ENCODE measurements at places on chromosomes 2 and 18. TPM values are rescaled to one million over a fixed set of nuclear protein-coding genes. Genes with fewer than 3 reads are reported as not detected.

The ATP9B gene
- 87.6 TPM for total RNA-seq

The IL36B gene
- not detected for total RNA-seq

The ELMOD3 gene
- total RNA-seq, result 18.6 TPM

The LONRF2 gene
- total RNA-seq, result 188 TPM

The ANKRD62 gene
- 0.18 TPM for total RNA-seq

The LINC00305 gene
- not detected for total RNA-seq

The PREPL gene
- total RNA-seq, result 40.9 TPM

The CSRNP3 gene
- 2.6 TPM for total RNA-seq

The NAGK gene
- total RNA-seq, result 69.0 TPM

The PRKAG3 gene
- not detected for total RNA-seq

The MREG gene
- 2.9 TPM for total RNA-seq

DNA sequence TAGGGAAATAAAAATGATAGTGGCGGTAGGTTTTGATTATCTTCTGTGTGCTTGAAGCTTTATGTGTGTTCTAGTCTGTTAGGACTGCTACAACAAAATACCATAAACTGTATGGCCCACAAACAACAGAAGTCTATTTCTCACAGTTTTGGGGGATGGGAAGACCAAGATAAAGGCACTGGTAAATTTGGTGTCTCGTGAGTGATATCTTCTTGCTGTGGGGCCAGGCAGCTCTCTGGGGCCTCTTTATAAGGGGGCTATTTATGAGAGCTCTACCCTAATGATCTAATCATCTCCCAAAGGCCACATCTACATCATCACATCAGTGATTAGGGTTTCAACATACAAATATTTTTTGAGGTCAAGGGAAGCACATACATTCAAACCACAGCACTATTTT, 86.8 kb upstream of the SPHKAP start:
- DNase-seq, result no peak

- DNase-seq, result peak; percentile 20
These were observed 84.8 kb downstream of the VRK2 start for GRCh38 chr2:58131191-58132011.

DNA sequence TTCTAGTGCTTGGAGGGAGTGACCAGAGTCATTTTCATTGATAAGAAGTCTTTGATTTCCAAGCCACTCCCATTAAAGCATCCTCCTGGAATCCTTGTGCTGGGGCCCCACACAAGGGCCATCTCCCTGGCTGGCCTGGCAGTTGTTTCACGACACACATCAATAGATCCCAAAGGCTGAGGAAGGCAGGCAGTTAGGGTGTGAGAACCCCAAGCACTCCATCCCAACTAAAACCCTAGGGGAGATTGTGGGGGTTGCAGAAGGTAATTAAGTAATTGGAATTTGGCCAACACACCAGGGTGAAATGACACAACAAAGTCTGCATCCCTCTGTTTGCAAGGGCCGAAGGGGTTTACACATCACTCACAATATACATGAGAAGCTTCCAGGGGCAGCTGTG, 578.1 kb upstream of the SYT4 start:
- no peak for DNase-seq

GRCh38 chr2:128317181-128317898, 1.3 kb downstream of the HS6ST1 start:
- DNase-seq, result no peak

DNA sequence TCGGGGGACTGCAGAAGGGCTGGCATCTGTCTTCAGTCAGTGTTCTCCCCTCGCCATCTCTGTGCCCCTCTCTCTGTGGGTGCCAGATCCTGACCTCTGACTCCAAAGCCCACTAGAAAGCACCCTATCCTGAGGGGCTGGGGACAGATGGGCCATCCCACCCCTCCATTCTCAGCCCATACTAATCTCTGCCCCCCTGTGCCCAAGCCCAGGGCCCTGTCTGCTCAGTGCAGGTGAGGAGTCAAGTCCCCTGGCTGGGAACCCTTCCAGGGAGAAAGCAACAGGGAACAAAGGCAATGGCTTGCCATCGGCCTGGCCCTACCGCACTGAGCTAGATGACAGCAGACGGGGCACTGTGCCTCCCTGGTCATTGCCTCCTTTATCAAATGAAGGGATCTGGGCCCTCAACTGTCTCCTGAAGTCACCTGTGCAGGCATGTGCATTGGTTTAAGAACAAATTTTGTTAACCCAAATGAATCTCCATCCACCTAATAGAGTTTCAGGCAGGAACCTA, 42.7 kb upstream of the ID2 start:
- no peak for DNase-seq

- DNase-seq, result no peak
These were observed 196.8 kb upstream of the CYRIA start for GRCh38 chr2:16862471-16862870.

GRCh38 chr2:96099861-96100798, 16.2 kb downstream of the ADRA2B start:
- DNase-seq, result peak; percentile 8

GRCh38 chr18:44526705-44527415, 153.8 kb upstream of the SETBP1 start:
- DNase-seq, result no peak

- no peak for DNase-seq
These were observed 53.7 kb downstream of the EHD3 start for GRCh38 chr2:31287654-31288053.

GRCh38 chr2:57842531-57842930, 204.1 kb upstream of the VRK2 start:
- DNase-seq, result no peak

GRCh38 chr2:17302281-17302680, 216.0 kb downstream of the RAD51AP2 start:
- DNase-seq, result no peak

GRCh38 chr2:39567507-39567906, 98.2 kb upstream of the TMEM178A start:
- no peak for DNase-seq

- no peak for DNase-seq
These were observed 468.1 kb upstream of the MYT1L start for GRCh38 chr2:2799151-2799697.

DNA sequence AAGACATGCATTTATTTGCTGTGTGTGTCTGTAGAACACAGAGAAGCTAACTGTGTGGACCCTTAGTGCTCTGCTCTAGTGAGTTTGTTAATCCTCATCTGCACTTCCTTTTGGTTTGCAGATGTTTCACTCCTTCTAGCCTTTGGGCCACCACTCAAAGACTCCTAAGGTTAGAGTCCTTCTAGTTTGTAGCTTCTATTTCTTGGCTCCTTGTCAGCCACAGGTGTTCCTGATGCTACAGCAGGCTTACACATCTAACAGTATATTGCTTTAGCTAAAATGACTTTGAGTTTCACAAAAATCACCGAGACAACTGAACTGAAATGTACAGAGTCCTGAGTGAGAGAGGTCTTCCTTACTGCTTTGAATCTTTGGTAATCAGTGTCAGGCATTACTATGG, 551.4 kb downstream of the NRXN1 start:
- no peak for DNase-seq

- DNase-seq, result no peak
These were observed 20.9 kb downstream of the LOXHD1 start for GRCh38 chr18:46636040-46636630.

DNA sequence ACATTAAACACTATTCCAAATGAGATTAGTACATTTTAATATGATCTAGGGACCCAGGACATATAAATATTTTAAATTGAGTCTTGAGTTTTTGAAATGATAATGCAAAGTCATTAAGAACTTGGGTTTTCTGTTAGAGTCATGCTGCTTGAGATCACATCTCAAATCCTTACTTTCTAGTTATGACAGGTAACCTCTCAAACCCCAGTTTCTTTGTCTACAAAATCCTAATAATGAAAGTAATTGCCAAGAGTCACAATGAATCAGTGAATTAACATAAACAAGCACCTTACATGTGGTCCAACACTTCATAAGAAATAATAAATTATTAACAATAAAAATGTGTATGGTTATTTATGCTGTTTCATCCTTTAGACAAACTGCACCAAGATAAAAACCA, 607.6 kb downstream of the LRP1B start:
- no peak for DNase-seq

DNA sequence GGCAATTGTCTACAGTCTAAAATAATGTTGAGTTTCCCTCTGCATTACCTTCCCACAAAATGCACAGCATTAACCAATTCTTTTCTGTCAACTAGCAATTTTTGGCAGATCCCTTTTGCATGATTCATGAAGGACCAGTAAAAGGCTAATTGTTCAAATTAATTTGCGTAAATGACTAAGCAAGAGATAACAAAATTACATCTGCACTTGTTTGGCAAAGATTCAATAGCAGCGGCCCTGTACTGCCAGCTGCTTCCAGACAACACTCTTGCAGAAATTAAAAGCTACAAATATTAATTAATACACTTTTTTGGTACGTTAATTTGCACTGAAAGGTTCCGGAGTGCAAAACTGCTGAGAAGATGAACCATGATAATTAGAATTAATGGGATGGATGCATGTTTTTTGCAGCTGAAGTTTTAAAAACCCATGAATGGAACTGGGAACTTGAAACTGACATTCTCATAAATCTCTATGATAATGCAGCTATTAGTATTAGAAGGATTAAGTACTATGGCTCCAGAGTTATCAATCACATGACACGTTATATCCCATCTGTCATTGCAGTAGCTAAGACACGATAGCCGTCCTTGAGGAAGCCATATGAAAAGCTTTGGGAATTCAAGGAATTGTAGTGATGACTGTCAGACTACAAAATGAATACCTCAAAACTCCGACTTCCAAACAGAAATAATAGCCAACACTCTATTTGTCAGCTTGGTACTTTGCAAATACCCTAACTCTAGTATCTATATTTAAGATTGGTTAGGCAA, 1268.3 kb upstream of the ACVR2A start:
- no peak for DNase-seq

DNA sequence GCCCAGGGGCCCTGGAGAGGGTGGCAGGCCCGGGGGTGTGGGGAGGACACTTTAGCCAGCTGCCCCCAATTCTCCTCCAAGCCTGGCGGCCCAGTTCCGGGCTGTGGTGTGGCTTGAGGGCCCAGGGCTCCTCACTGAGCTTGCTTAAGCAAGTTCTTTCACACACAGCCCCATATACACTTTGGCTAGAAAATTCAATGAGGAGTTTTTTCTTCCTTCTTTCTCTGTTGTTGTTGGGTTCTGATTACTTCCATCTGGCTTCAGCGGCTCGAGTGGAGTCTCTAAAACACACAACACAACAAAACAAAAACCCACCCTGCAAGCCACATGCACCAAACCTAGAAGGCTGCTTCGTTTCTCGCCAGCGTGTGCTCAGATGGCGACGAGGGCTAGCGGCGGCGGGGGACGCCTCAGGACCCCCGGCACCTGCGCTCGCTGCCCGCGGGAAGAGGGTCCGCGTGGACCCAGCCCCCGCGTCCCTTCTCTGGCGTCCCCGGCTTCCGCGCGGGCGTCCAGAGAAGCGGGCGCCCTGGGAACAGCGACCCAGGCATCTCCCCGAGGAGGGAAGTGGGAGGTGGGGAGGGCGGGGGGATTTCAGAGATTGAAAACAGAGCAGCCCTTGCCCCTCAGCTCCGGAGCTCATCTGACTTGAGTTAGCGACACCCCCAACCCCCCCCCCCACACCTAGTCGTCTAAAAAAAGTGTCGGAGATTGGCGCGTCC, 577 bp upstream of the GLI2 start:
- DNase-seq, result peak; percentile 31
